ENCODE measurements at places on chromosomes 7 and 10.

- no peak for DNase-seq
Measured at GRCh38 chr7:23115991-23116390, 10.4 kb downstream of the KLHL7 start.

GRCh38 chr7:33558549-33559323 lies 346.6 kb upstream of the BMPER start:
- no peak for DNase-seq

- DNase-seq: no peak
Measured at GRCh38 chr10:94902570-94902969, 35.9 kb upstream of the CYP2C9 start.

DNA sequence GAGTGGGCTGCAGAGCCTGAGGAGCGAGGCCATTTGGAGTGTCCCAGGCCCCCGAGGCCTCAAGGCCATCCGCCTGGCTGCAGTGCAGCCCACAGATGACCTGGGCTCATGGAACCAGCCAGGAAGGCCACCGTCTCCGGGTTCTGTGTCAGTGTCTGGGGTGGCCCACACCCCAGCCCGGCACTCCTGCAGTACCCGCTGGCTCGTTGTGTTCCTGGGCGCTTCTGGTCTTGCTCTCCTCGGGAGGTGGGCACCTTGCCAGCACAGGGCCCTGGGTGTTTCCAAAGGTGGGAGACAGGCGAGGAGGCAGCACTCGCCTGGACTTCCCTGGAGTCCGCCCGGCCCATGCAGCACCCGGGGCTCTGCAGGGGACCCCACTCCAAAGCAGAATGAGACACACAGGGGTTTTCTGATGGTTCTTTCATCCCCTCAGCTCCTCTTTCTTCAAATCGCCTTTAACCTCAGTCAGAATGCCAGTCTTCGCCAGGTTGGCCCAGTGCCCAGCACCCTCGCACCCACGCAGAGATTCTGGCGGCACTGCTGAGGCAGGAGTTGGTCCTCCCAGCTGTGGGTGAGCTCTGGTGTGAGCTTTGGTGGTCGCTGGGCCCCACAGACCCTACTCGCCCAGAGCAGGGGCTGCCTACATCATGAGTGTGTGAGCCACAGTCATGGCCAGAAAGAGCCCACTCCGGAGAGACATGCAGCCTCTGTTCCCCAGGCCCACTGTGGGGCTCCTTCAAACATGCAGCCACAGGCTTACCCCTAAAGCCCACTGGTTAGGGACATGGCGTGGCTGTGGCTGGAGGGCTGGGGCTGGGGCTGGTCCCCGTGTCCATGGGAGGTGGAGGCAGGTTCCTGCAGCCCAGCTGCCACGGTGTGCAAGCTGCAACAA lies 155.7 kb downstream of the EBF3 start:
- DNase-seq: no peak

DNA sequence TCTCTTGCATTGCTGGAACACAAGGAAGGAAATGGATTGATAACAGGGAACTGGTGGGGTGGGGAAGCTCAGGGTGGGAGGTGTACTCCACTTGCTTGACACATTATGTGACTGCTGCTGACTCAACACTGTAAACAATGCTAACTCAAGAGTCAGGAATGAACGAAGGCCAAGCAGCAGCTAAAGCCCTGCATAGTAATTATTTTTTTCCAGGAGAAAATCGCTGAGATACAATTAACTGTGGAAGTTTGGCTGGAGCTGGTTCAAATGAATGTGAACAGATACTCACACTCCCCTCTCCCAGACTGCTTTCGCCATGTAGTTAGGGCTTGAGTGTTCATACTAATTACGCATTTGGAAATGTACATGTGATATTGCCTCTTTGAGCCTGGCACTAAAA lies 170.9 kb upstream of the AOAH start:
- DNase-seq: no peak

- DNase-seq: no peak
Measured at GRCh38 chr7:91685544-91685943, 195.0 kb downstream of the MTERF1 start.

DNA sequence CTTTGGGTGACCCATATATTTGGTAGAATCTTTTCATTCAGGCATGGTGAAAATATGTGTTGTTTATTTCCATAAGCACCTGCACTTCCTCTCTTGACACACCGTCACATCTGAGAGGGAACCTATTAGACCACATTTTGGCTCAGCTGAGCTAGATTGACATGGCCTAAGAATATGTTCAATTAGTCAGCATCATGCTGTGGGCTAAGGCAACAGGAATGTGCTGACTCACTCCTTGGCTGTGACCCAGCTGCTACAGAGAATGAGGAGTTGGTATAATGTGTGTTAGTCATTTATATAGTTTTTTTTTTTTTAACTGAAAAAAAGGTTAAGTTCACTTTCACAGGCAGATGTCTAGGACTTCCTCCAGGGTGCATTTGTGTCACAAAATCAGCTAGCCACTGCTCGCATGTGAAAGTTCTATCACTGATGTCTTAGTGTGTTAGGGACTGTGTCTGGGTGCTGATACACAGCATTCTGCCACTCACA lies 180.6 kb downstream of the SEMA3E start:
- no peak for DNase-seq

- no peak for DNase-seq
Measured at GRCh38 chr10:12535656-12536055, 186.3 kb downstream of the CAMK1D start.

GRCh38 chr10:75462865-75463264 lies 31.4 kb downstream of the LRMDA start:
- no peak for DNase-seq

DNA sequence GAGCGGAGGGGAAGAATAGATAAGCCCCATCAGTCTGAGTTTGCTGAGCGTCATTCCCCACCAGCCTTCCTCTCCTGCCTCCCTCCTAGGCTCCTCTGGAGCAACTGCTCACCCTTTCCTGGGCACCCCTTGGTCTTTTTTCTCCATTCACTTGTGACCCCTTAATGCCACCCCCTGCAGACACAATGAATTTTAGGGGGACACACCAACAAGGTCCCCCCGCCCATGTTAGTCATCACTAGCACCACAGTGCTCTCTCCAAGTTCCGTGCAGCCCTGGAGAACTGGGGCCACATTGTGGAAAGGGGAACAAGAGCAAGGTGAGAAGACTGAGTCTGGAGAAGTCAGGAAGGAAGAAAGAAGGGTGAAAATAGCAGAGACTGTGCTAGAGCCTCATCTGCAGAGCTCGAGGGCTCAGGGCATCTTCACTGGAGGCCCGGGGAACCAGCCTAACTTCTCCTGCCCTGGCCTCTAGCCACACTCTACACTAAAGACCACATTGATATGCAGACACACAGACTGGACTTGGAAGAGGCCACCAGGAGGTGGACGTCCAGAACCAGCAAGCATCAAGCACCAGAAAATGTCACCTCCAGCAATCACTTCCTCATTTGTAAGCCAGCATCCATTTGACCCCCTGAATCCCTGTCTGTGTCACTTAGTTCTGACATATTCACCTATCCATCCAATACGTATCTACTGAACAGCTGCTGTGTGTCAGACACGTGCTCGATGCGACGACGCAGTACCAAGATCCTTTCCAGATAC lies 17.5 kb downstream of the RGR start:
- DNase-seq: no peak

- DNase-seq: no peak
Measured at GRCh38 chr7:127021019-127021738, 231.6 kb downstream of the GRM8 start.

GRCh38 chr10:1403508-1404322 lies 333.6 kb downstream of the ADARB2 start:
- DNase-seq: no peak

DNA sequence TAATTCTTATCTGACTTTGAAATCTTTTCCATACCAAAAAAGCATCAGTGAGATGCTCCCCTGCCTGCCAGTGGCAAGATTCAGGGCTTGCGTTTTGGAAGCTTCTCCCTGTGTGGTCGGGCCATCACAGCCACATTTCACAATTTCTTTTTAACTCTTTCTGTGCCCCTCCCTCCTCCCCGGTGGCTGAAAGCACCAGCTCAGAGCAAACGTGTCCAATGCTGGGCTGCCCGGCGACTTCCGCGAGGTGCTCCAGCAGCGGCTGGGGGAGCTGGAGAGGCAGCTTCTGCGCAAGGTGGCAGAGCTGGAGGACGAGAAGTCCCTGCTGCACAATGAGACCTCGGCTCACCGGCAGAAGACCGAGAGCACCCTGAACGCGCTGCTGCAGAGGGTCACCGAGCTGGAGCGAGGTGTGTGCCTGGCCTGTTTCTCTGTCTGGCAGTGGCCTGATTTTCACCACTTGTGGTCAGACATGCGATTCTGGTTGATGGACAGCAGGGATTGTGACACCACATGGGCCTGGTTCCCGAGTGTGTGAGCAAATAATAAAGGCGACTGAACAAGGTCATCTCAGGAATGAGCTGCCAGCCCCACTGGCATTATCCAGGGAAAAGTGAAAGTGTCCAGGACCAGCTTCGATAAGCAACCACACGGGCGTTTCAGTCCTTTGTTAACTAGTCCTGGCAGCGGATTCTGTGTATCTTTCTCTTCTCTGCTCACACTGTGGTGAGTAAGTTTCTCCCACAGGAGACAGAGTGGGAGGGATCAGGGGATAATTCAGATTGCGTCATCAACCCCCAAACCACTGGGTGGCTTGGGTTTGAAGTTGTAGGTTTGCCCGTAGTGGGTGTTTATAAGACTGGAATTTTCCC lies 2.6 kb downstream of the NPTX2 start:
- DNase-seq: no peak

- no peak for DNase-seq
Measured at GRCh38 chr10:94225589-94225988, 137.2 kb downstream of the NOC3L start.

- DNase-seq: no peak
Measured at GRCh38 chr7:149291036-149291780, 29.2 kb downstream of the ZNF783 start.

GRCh38 chr10:5525561-5526341 lies 990 bp downstream of the CALML3 start:
- DNase-seq: no peak

DNA sequence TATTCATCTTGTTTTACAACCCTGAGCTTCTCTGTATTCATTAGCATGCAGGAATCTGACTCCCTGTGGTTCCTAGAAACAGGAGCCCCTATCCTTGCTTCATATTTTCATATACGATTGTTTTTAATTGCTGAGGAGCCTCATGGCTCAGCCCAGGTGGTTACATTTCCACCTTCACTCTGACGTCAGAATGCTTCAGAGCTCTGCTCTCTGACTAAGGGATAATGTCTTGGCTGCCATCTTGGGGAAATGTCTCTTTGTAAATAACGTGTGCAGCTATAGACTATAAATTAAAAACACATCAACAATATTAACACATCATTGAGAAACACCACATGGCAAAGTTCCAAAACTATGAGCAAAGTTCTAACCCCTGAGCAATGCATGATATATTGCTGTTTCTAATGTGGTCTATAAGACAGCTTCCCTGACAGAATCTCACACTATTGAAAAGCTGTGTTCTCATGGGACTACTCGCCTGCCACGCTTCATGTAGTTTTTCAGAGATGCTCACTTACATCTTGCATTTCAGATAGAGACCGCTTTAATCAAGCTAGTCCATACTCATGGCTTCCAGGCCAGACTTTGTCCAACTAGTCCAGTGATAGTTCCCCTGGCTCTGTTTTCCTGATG lies 227.0 kb downstream of the SORCS3 start:
- DNase-seq: no peak

DNA sequence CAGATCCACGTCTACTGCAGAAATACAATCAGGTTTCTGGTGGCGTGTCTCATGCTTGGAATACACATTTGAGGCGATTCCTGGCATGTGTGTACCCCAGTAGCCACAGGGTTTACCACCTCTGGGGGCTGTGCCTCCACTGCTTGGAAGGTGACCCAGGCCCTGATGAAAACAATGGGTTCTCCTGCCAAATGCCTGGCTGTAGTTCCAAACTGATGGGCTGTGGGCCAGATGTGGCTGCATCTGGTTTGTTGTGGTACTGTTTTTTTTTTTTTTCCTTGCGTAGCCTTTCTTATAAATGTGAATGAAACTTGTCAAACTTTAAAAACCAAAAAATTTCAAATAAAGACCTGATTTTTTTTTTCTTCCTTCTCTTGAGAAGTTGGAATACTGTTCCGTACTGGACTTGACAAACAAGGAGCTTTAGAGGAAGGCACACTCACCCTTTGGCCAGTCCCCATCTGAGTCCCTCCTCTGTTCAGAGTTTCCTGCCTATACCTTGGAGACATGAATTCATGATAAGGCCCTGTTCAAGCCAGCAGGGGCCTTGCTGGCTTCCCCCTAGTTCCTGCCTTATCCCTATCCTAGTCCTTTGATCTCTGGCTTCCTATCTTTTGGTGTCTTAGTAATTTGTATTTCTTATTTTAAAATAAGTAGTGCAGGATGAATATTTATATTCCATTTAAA lies 217.1 kb downstream of the PHTF2 start:
- DNase-seq: no peak

DNA sequence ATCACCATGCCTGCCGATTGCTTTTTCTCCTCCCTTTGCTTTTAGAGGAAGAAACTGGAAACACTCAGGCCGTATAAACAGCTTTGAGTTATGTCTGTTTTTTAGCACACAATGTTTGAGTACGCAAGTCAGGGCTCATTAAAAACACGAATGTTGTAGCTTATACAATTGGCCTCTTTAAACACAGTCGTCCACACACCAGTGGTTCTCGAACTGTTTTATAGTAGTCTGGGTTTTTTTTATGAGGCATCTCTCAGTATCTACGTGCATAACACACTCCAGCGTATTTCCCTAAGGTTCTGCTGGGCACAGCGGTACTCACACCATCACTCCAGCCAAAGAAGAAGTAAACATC lies 13.4 kb upstream of the CARD11 start:
- DNase-seq: no peak

DNA sequence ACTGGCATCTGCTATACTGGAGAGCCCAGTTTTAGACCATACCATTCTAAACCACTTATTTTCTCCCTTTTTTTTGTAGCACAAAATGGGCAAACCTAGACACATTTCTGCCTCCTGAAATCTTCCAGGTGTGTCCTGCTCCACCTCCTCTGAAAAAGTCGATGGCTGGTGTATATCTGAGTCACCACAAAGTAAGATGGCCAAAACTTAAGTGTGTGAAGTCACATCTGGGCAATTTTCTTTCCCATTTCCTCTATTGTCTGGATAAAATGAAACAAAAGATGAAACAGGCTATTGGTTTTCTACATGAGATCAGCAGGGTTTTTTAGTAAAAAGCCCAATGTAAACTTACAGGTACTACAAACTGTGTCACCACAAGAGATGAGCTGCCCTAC lies 65.5 kb downstream of the OSBPL3 start:
- DNase-seq: no peak

GRCh38 chr10:131149111-131149510 lies 162.4 kb downstream of the TCERG1L start:
- DNase-seq: no peak

- no peak for DNase-seq
Measured at GRCh38 chr7:107387128-107387527, 82.7 kb upstream of the GPR22 start.

DNA sequence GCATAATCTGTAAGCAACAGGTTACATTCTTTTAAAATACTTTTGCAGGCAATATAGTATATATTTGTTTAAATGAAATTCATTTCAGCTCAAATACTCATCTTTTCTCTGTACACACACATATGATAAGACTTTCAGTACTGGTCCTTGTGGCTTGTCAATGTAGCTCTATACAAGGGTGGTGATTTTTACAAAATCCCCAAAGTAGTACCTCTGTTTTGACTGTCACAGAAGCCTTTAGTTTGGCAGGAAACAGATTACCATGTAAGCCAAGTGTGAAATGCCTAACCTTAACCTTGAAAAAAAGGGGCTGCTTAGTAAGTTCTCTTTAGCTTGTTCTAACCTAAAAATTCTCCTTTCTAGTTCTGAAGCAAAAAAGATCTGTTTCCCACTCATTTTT lies 87.9 kb downstream of the KCND2 start:
- DNase-seq: no peak

GRCh38 chr10:52351914-52352330 lies 37.8 kb downstream of the DKK1 start:
- DNase-seq: no peak

Measured in activated naive CD4-positive, alpha-beta T cell treated with anti-CD3 and anti-CD28 coated beads, Interleukin-2, amount 50 U/mL, for 16 hours (primary cell).